Epithelial cell of proximal tubule (primary cell): ENCODE measurements at places on chromosomes 1 and 21. TPM values are rescaled to one million over a fixed set of nuclear protein-coding genes. Genes with fewer than 3 reads are reported as not detected.

DNA sequence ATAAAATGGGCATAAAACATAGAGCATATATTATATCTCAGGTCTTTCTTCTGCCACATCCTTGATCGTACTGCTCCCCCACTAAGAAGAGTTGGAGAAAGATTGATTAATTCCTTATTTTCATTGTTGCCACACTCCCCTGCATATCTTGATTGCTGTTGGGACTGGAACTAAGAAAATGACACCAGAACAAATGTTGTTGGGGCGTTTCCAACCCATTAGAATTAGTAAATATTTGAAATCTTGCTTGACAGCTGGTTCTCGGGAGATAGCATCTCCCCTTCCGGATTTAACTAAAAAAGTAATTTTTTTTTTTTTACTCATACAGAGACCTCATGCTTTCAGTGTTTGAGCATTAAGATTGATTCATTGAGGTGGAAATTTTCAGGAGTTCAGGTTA, 493.0 kb upstream of the PLXNA2 start:
- no peak for DNase-seq

GRCh38 chr21:42671778-42672593, 18.6 kb downstream of the PDE9A start:
- DNase-seq = no peak

DNA sequence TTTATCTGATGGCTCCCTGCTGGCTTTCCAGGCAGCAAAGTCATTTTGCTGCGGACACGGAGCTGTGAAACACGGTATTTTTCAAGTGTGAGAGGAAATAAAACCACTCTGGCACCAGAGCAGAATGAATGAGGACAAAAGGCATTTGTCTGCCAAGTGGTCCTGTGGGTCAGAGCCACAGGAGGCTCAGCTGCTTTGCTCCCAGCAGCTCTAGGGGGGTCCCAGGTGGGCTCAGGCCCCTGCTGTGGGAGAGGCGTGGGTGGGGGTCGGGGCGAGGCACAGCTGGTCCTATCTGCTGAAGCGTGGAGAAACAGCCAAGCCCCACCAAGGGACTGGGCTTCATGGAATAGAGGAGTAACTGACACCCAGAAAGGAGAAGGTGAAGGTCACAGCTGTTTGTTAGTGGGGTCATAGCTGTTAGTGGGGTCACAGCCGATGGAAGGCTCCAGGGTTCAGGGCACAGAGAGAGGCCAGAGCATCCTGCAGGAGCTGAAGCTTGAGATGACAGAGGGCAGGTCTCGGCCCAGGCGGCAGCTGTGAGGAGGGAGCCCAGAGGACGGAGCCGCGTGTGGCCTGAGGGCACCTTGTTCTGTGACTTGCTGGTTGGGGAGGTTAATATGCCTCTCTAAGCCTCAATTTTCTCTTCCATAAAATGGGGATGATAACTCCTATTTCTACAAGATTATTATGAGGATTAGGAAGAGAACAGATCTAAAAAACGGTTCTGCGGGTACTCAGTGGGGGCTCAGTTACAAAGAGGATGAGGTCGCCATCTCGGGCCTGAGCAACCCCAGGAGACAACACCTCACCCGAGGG, 7.1 kb downstream of the KIF17 start:
- no peak for DNase-seq

GRCh38 chr1:203477748-203478147, 2.1 kb downstream of the PRELP start:
- no peak for DNase-seq

- DNase-seq = no peak
These were observed 215.8 kb upstream of the PBX1 start for GRCh38 chr1:164343189-164343588.

DNA sequence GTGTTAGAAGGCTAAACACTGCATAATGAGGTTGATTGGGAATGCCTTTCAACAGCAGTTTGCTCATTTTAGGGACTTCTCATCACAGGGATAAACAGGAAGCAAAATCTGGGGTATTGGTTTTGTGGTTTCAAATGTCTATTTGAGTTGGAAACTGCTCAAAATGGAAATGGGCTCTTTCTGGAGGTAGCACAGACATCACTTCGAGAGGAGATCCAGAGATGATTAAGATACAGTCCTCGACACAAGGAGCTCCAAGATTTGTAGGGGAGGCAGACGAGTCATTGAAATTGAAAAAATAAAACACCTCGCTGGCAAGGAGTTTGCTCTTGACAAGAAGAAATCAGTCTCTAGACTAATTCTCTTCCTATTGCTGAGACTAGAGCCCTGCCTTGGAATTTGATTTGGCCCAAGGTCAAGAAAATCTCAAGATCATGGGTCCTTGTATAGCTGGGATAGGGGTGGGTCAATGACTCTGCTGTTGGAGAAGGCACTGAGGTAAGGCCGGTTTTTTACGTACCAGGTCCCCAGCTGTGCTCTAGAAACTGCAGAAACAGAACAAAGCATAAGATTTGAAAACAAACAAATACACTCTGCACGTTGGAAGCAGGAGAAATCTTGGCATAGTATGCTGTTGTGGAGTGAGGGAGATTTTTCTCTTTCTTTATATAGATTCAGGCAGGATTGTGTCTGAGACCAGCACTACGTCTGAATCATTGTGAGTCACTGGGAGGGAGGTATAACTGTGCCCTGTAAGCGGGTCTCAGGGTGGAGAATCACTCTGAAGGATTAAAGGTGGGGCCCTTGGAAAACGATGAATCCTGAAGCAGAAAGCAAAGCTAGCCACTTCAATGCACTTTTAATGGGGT, 17.7 kb upstream of the KLHDC8A start:
- no peak for DNase-seq

DNA sequence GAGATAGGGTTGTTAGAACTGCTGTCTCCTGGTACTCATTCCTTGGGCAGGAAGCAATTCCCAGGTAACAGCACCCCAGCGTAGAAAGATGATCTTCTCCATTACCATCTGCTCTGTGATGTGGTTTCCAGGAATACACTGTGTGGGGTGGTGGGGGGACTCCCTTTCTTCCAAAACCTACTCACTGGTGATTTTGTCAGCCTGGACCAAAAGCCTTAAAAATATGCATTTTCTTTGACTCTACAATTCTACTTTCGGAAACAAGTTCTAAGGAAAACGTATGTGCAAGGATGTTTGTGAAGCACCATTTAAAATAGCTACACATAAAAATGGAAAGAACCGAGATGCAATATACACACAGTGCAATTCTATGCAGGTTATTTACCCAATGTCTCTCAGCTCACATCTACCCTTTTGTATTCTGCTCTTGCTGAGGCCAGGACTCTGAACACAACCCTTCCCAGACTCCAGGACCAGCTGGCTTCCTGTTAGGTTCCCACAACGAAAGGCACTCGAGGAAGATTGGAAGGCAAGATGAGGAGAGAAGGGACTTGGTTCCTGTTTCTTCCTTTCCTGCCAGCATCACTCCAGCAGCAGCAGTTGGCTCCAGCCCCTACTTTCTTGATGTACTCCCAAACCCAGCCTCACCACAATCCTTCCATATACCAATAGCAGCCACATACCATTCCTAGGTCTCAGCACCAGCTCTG, 33.0 kb upstream of the GJB5 start:
- no peak for DNase-seq

- DNase-seq = no peak
These were observed 243.0 kb upstream of the LYPLAL1 start for GRCh38 chr1:218930472-218931241.

GRCh38 chr1:47479664-47480063, 41.8 kb downstream of the FOXD2 start:
- DNase-seq = no peak

DNA sequence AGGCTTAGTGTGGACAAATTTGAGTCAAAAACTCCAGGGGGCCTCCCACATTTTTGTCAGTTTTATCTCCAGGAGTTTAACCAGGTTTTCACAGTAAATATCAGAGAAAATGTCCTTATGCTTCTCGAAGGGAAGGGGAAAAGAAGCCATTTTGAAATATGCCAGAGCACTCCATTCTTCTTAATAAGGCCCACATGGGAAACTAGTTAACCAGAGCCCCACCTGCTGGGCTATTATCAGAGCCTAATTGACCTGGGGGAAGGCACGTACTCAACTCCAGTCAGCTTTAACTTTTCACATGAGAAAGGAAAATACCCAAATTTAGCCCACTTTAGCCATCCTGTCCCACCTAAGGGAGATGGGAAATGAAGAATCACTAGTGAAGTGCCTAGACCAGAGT, 296.3 kb downstream of the PTBP2 start:
- no peak for DNase-seq

The CELA3B gene
- total RNA-seq = not detected in 2 replicates

The LYPD8 gene
- not detected in 2 replicates for total RNA-seq
